Amygdala (tissue), 56 donors: ENCODE measurements at places on chromosomes 6 and 20.

- no peak for DNase-seq
Measured at GRCh38 chr6:119961450-119961849, 611.9 kb upstream of the MAN1A1 start.

DNA sequence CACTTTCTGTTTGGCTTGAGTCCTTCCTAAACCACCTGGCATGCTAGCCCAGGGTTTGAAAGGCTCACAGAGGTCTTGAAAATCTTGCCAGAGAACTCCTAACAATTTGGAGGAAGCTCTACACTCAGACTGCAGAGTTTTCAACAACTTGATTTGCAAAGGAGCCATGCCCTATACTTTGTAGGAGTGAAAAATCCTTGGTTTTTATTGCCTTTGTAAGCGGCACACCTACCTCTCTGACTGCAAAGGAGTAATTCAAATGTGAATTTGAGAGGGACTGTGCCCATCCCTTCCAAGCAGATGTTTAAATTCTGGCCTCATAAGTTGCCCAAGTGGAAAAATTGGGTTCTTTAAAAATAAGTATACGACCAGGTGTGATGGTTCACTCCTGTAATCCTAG is 41.5 kb downstream of the SLC2A12 start:
- no peak for DNase-seq

GRCh38 chr6:120587381-120587780 is 746.9 kb downstream of the TBC1D32 start:
- DNase-seq: no peak

DNA sequence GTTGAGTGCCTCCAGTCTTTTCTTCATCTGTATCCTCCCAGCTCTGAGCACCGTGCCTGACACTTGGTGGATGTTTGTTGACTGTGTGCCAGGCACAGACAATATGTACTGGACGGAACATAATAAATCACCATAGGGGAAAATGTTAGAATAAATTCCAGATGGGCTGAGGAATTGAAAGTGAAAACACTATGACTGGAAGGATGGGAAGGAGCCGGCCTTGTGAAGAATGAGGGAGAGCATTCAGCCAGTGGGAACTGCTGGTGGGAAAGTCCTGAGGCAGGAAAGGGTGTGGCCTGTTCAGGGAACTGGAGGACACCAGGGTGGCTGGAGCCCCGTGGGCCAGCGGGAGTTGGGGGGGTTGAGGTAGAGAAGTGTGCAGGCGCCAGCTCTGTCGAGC is 75.4 kb downstream of the MTHFD1L start:
- no peak for DNase-seq

GRCh38 chr6:41442800-41443501 is 103.2 kb upstream of the FOXP4 start:
- no peak for DNase-seq

- DNase-seq: no peak
Measured at GRCh38 chr6:111147440-111147839, 60.1 kb downstream of the SLC16A10 start.

DNA sequence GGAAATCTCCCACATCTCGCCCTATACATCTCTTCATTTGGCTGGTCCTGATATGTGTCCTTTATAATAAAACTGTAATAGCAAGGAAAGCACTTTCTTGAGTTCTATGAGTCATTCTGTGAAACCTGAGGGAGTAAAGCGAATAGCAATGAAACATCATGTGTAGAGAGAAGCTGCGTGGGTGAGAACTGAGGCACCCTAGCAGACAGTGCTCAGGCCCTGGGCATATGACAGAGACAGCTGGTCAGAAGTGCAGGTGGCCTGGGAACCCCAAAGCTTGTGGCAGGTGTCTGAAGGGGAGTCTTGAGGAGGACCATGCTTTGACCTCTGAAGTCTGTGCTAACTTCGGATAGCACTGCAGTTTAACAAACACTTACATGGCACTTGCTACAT is 1.3 kb upstream of the BLOC1S5 start:
- no peak for DNase-seq

DNA sequence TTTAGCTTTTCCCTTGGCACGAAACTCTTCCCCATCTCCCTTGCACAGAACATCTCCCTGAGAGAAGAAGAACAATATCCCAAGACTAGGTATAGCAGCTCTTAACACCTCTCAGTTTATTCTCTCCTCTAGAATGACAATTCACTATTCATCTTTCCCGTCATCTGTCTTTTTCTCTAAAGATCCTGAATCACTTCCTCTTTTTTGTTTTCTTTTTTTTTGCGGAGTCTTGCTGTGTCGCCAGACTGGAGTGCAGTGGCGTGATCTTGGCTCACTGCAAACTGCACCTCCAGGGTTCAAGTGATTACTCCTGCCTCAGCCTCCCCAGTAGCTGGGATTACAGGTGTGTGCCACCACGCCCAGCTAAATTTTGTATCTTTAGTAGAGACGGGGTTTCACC is 574.4 kb upstream of the MAP3K7 start:
- no peak for DNase-seq

DNA sequence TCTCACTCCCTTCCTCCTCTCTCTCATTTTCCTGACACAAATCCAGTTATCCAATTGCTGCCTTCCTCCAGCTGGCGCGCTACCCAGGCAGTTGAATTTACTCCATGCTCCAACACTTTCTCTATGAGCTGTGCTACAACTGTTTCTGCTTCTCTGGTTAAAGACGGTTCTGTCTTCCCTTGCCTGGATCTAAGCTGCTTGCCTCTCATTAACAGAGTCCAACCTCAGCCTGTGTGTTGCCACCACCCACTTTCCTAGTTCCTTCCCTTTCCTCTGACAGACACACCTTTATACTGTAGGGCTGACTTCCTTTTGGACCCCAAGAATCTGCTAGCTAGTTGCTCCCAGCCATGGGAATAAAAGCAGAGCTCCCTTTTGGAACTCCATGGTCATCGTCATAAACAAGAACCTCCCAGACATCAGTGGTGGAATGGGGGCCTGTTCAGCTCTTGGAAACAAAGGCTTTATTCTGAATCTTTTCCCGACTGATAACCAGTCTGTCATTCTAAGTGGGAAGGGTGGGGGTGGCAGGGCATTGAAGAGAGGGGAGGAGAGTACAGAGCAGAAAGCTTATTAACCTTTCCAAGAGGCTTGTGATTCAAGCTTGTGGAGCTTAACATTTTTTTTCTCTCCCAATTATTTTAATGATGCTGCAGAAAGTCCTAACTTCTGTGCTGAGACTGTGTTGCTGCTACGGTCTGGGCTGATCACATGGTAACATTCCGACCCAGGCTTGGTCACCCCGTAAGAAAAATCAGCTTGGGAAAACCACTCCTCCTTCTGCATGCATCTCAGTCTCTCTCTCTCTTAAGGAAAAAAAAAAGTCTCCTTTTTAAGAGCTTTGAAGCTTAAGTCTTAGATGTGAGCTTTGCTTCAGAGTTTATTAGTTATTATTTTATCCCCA is 31.3 kb upstream of the BMP2 start:
- no peak for DNase-seq

DNA sequence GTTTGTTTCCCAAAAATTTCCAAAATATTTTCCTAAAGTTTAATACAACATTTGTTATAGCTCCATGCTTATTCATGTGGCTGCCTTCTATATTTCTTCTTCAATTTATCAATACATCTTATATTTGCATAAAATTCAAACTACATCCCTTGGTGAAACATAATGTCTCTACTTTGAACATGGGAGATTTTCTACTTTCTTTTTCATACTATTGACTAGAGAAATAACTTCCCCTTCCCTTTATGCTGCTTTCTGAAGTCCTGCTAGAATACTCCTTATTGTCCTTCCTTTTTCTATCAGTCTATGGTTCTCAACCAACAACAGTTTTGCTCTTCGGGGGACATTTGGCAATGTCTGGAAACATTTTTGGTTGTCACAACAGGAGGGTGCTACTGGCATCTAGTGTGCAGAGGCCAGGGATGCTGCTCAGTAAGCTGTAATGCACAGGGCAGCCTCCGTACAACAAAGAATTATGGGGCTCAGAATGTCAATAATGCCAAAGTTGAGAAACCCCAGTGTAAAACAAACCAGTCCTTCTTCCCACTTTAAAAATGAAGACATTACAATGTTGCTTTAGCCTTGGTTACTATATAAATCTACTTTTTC is 29.9 kb downstream of the MKKS start:
- DNase-seq: no peak

- DNase-seq: no peak
Measured at GRCh38 chr6:2896741-2897140, 6.4 kb downstream of the SERPINB9 start.

DNA sequence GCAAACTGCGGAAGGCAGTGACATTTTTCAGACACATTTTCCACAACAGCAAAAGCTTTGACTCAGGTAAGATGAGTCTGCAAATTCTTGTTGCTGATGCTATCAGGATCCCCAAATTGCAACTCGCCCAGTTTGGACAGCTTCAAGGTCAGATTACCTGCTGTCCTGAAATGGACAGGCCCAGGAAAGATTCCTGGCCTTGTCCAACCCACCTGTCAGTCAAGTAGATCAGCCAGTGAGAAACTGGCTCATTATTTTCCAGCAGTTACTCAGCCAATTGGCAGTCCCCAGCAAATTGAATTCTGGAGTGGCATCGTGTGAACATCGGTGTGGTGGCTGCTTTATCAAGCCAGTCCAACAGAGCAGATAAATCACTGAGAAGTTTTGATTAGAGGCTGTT is 84.5 kb upstream of the SNAP25 start:
- no peak for DNase-seq

- no peak for DNase-seq
Measured at GRCh38 chr6:98380589-98380988, 453.8 kb upstream of the POU3F2 start.

DNA sequence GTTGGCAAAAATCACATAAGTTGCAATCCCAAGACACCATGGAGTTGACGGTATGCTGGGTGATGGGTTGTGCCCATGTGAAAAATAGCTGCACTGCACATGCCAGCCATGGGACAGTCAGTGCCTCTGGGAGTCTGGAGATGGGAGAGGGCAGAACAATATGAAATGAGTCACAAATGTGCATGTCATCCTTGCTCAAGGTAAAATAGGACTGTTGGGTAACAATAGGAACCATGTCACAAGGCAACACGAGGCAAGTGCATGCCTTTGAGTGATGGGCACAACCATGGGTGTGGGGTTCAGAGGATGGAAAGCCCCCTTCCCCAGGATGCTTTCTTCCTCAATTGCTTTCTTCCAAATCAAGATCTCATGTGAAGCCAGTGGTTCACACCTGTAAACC is 70.5 kb upstream of the PIM1 start:
- DNase-seq: no peak

DNA sequence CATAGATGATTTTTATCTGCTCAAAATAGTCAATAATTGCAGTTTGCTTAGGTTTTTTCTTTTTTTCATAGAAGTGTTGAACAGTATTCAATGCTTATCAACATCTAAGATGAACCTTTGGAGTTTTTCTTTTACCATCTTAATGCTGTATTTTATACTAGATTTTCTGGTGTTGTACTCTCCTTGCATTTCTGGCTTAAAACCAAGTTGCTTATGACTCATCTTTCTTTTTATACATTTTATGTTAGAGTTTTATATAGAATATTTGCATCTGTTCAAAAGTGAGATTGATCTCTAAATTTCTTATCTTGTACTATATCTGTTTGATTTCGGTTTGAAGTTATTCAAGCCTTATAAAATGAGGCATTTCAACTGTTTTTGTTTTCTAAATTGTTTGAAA is 232.5 kb downstream of the RFPL4B start:
- no peak for DNase-seq

DNA sequence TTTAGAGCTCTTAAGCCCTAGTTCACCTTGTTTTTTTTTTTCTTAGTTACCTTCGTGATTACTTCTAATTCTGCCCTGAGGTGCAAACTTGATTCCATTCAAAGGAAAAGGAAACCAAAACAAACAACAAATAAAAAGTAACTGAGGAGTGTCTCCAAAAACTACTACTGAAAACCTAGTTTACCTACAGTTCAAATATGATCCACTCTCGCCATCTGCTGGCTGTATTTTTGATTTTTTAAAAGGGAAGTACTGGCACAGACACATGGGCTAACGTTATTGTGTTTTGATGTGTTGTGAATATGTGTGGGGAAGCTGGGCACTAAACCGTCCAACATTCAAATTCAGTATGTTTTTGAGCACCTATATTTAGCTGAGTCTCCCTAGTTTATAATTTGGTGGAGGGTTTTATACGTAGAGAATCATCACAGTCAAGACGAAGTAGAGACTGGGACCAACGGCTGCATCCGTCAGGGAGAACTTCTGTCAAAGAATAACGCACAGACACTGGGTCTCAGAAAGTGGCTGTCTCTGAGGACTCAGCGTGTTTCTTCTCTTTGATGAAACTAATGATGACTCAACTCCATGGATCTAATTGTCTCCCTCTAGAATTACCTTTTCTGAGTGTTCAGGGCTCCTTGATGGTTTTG is 373.5 kb upstream of the BTBD3 start:
- no peak for DNase-seq

- peak; percentile 26 for DNase-seq
Measured at GRCh38 chr6:108948181-108948661, 100.0 kb downstream of the ARMC2 start.

- DNase-seq: no peak
Measured at GRCh38 chr6:82360552-82360951, 3.1 kb upstream of the TPBG start.
